HL-60 (cell line): ENCODE measurements at places on chromosomes 16 and 17.

DNA sequence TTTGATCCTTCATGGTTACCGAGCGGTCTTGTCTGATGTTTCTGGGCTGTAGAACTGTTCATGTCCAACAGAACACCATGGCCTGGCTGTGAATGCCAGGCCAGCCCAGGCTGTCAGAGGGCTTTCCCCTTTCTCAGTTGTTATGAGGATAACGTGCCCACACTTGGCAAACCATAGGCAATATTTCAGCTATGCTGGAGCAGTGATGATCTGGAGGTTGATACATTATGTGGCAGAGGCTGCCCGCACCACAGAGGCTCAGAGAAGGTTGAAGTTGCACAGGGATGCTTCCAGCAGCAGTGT lies 92.9 kb downstream of the C16orf78 start:
- DNase-seq, result no peak

DNA sequence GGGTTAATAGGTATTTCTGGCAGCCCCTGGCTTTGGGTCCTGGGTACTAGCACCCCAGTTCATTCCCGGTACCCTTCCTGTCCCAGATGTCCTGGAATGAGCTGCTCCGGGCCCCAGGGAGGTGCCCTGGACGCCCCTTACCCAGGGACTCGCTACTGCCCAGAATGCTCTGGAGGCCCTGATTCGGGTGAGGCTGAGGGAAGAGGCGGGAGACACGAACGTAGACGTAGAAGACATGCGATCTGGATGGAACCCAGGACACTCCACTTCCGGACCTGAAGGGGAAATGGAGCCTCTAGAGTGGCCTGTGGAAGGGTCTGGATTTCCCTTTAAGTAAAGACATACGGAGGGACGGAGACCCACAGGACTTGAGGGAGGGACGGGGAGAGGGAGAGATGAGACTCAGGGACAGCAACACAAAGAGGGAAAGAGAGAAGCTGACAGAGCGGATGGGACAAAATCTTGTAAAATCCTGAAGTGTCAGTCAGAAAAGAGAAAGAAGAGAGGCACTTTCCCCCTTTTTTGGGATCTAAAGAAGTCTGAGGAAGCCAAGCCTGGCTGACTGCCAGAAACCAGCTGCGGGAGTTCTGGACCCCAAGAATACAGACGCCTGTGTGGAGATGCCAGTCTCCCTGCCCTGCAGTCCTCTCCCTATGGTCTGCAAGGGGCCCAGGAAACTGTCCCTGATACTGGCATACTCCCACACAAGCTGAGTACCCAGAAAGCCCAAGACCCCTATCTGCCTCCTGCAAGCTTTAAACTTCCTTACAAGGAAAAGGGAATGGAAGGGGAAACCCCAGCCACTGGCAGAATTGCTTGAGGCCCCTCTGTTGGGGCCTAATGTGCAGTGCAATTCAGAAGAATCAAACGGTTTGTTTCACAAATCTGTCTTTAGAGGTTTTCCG lies 1.0 kb upstream of the HOXB13 start:
- no peak for DNase-seq

GRCh38 chr17:40896916-40897455 lies 11.9 kb upstream of the KRT20 start:
- DNase-seq, result no peak

GRCh38 chr17:14143688-14144087 lies 74.4 kb downstream of the COX10 start:
- DNase-seq, result no peak

- no peak for DNase-seq
These were observed 8.5 kb downstream of the ALDH3A2 start for GRCh38 chr17:19656851-19657581.

DNA sequence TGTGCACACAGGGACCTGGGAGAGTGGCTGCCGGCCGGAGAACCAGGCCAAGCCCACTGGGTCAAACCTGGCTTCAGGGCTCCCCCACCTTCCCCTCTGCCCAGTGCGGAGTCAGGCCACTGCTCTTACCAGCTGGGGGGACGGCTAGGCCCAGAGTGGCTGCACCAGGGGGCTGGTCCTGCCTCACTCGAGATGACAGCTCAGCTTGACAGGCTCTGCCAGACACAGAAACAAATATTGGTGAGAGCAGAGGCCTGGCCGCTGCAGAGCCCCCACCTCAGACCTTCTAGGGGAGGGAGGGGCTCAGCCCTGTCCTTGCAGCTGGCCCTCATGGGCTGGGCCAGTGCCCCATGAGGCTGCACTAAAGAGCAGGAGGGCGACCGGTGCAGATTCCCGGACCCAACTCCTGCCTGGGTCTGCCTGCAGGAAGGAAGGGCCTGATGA lies 4.5 kb downstream of the NUDT16L1 start:
- no peak for DNase-seq

GRCh38 chr17:17579691-17580090 lies 11.8 kb downstream of the PEMT start:
- no peak for DNase-seq

GRCh38 chr17:40230670-40231069 lies 11.6 kb downstream of the WIPF2 start:
- no peak for DNase-seq
